ENCODE measurements at places on chromosomes 11 and 22.

- no peak for DNase-seq
Observed at GRCh38 chr11:28799316-28799715, 691.1 kb downstream of the METTL15 start.

DNA sequence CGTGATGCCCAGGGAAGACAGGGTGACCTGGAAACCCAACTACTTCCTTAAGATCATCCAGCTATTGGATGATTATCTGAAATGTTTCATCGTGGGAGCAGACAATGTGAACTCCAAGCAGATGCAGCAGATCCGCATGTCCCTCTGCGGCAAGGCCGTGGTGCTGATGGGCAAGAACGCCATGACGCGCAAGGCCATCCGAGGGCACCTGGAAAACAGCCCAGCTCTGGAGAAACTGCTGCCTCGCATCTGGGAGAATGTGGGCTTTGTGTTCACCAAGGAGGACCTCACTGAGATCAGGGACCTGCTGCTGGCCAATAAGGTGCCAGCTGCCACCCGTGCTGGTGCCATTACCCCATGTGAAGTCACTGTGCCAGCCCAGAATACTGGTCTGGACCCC, 43.5 kb upstream of the DAGLA start:
- DNase-seq: no peak

GRCh38 chr11:120178561-120179056, 32.2 kb upstream of the OAF start:
- peak; percentile 29 for DNase-seq

DNA sequence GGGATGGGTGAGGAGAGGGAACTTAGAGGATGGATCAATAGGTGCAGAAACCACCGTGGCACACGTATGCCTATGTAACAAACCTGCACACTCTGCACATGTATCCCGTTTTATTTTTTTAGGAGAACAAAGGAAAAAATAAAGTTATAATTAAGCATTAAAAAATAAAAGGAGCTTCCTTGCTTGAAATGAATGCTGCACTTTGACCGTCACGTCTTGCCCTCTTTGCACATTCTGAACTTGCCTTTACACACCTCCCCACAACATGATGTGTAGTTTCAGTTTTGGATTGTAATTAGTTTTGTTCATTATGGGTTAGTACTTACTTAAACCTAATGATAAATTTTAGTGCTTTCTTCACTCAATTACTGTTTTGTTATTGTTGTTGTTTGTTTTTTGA, 3.1 kb upstream of the CSRP3 start:
- DNase-seq: no peak

- peak; percentile 4 for DNase-seq
Observed at GRCh38 chr11:62193952-62194351, 3.9 kb downstream of the SCGB1D1 start.

DNA sequence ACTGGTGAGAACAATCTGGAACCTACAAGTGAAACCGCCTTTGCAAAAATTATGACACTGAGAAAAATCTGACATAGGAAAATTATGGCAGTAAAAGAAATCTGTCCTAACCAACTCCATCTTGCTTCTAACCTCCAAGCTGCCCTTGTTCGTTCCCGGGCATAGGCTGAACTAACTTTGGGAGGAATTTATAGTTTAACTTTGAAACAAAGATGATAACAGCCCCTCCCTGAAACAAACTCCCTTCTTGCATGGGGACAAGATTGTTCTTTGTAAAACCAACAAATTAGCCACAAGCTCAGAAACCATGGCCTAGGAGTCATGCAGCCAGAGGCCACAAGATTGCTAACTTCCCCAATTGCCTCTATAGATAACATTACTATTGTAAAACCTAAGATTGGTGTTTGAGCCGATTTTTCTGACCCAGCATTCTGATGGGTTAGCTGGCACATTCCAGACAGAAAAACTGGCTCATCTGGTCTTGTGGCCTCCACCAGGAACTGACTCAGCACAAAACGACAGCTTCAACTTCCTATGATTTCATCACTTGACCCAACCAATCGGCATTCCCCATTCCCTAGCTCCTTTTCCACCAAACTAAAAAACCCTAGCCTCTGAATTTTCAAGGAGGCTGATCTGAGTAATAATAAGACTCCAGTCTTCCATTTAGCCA, 3.6 kb upstream of the CCDC81 start:
- peak; percentile 74 for DNase-seq

- no peak for DNase-seq
Observed at GRCh38 chr22:22667966-22668880, 23.8 kb downstream of the GGTLC2 start.

GRCh38 chr11:106369224-106369623, 291.8 kb downstream of the AASDHPPT start:
- DNase-seq: no peak

DNA sequence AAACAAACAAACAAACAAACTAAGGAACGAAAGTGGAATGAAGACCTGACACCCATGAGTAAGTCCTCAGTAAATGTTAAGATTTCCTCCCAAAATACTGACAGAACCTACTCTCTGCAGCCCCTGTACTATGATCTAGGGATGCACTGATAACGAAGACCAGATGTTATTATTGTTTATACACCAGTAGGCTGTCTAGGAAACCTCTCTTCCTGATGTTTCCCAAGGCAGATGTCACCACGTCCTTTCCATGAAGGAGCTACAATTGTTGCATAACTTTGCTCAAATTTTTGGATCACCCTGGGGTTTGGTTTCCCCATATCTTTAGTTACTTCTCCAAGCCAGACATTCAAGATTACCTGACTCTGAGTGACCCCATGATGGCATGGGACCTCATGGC, 340.7 kb downstream of the MIAT start:
- peak; percentile 22 for DNase-seq

GRCh38 chr11:75387736-75388294, 11.5 kb upstream of the RPS3 start:
- DNase-seq: no peak

DNA sequence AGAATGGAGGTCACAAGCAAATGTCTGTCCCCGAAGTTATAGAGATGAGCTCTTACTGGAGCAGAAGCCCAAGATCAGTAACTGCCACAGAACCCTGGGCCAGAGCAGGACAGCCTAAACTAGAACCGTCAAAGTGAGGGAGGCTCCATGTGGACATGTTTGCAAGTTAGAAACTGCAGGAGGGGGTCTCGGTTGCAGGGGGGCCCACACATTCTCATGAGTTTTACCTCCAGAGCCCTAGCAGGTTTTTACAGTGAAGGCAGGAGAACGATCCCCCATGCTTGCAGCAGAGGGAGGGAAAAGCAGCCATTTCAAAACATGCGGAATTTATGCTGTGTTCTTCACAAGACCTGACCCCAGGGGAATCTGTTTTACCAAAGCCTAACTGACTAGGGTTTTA, 133.5 kb upstream of the B3GAT1 start:
- no peak for DNase-seq

GRCh38 chr11:380491-380890, 11.2 kb downstream of the B4GALNT4 start:
- DNase-seq: no peak

DNA sequence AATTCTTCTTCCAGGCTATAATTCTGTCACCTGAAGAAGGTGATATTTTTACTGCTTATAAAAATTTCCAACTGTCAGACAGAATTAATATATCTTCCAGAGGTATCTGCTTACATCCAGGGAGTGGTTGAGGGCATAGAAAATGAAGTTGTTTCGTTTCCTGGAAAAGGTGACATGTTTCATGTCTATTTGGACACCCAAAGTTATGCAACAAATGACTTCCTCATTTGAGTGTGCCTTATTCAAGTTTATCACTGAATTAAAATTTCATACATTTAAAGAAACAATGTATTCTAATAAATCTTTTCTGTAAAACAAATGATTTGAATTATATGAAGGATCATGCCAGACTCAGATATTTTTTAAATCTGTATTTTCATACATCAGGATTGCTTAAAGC, 8.5 kb upstream of the GRAMD1B start:
- no peak for DNase-seq

- peak; percentile 25 for DNase-seq
Observed at GRCh38 chr11:92122561-92122960, 102.1 kb upstream of the FAT3 start.

DNA sequence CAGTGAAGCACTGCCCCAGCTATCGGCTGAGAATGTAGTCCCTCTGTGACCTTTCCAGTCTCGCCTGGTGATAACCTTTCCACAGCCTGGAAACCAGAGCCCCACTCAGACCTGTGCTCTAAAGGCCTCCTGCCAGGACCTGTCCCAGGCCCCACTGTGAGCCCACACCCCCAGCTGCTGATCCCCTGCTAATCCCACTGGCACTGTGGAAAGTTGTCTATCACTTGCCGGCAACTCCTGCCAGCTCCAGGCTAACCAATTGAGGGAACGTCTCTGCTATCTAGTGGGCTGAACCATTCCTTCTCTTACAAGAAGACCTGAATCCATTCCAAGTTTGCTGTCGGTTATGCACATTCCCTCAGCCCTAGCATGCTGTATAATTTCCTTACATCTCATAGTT, 328.2 kb downstream of the FAM181B start:
- no peak for DNase-seq

GRCh38 chr11:108961095-108961494, 296.2 kb downstream of the DDX10 start:
- DNase-seq: no peak

DNA sequence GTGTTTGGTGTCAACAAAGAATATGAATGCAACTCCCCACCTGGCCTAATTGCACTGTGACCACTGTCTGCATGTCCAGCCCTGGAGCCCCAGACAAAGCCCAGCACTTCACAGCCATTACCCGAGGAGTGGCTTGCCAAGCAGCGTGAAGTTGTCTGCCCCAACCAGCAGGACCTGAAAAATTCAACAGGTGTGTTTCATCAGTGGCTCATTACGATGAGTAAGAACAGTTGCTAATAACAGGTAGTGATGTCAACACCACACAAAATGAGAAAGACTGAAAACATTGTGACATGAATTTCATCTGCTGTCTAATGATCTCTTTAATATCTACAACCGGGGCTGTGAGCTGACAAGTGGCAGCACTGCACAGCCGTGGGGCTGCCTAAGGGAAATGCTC, 10.3 kb downstream of the MRPL21 start:
- no peak for DNase-seq

GRCh38 chr11:8080674-8081590, at the start of gene TUB:
TSS of gene TUB (plus strand) at chr11:8081211. CDS start at chr11:8081511, 300 bp downstream.
- DNase-seq: peak; percentile 53

DNA sequence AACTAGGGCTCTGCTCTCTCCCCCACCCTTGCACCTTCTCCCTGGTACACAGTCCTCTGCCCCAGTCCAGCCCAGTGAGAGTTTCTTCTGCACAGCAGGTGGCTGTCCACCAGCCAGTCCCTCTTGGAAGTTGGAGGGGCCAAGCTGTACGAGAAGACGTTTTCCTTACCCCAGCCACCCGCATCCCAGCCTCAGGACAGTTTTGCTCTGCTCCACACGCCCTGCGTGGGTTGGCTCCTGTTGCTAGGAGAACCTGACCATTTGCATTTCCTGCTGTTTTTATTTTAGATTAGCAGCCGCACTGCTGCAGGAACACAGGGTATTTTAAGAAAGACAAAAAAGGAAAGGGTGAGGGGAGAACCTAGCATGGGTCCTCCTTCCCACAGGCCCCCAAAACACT, 17.6 kb upstream of the NRGN start:
- DNase-seq: no peak

GRCh38 chr11:68687311-68687710, 3.0 kb downstream of the GAL start:
- DNase-seq: no peak

GRCh38 chr11:117070016-117070415, 28.2 kb downstream of the SIK3 start:
- peak; percentile 35 for DNase-seq

- no peak for DNase-seq
Observed at GRCh38 chr11:60905047-60905446, 1.3 kb downstream of the PRPF19 start.

DNA sequence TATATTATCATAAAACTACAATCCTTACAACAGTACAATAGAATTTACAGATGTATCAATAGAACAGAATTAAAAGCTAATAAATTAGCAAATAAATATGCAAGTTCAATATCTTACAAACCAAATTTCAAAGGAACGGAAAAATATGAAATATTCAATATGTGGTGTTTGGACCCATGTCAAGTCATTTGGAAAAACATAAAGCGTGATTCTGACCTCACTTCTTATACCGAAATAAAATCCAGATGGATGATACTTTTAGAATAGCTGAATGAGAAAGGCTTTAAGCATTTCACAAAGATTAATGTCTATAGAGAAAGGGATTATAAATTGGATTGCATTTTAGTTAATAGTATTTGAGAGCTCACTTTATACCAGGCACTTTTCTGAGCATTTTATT, 92.8 kb upstream of the TEAD1 start:
- peak; percentile 28 for DNase-seq

GRCh38 chr22:30969532-30970355, 679 bp downstream of the TUG1 start:
- peak; percentile 47 for DNase-seq

DNA sequence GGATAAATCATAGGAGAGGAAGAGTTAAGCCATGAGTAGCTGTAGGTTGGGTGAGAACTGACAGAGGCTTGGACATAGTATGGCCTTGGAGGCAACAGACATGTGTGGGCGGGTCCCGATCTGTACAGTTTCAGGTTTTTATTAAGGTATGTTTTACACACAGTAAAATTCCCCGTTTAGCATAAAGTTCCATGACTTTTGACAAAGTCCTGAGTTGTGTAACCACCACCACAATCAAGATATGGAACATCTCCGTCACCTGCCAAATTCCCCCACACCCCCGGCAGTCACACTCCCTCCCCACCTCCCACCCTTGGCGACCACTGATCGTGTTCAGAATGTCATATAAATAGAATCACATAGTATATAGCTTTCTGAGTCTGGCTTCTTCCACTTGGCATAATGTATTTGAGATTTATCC, 68.1 kb downstream of the GRIK4 start:
- DNase-seq: no peak

GRCh38 chr11:120214581-120214980, 3.7 kb downstream of the OAF start:
- DNase-seq: no peak

- DNase-seq: no peak
Observed at GRCh38 chr11:86955111-86955360, 159 bp downstream of the FZD4 start.

- DNase-seq: no peak
Observed at GRCh38 chr11:125073616-125074483, 10.7 kb downstream of the SLC37A2 start.
